Heart right ventricle (tissue), 16 donors: ENCODE measurements at places on chromosomes 16 and 17.
A peak's percentile ranks its signal among the peaks of the same experiment; 100 is the strongest.

GRCh38 chr17:59431601-59432000, 100.1 kb downstream of the YPEL2 start:
- no peak for DNase-seq

DNA sequence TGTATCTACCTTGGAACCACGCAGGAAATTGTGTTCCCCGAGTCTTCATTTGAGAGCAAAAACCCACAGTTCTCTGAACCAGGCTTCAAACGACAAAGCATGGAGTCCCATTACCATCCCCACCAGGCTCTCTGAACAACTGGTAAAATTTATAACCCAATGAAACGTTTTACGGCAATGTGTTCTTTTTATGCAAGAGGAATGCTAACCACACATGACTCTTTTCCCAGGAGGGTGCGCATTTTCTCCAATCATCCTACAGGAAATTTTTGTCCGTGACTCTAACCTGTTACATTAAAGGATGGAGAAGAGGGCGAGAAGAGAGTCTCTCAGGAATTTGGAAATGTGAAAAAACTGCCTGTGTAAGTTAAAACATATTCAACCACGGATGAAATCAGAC, 17.8 kb downstream of the STX8 start:
- DNase-seq, result no peak

GRCh38 chr17:77322514-77323412, 182.0 kb downstream of the SEC14L1 start:
- DNase-seq, result peak; percentile 86

DNA sequence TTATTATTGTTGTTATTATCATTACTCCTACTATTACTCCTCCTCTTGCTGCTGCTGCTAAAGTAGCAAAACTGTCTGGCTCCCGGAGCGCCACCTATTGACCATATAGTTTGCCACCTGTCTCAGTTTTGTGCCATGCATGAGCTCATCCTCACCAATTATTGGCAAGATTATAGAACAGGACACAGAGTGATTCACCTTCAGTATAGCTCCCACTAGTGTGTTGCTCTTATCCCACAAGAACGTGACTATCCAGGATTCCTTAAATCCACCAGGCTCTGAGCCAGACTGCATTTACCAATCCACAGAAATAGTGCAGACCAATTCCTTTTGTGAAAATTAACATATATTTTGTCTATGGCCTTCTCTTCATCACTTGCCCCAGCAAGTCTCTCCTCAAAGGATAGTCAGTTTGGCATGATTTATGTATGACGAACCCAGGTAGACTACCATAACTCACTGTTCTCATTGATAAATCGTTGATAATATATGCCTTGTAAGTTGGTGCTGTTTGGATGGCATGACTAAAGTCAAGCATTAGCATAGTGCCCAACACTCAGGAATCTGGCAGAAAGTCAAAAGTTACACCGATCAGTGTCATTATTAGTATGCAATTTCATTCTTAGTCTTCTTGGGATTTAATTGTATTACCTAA, 405.5 kb upstream of the HSBP1 start:
- DNase-seq, result no peak

GRCh38 chr16:48450367-48450766, 65.2 kb upstream of the SIAH1 start:
- no peak for DNase-seq

DNA sequence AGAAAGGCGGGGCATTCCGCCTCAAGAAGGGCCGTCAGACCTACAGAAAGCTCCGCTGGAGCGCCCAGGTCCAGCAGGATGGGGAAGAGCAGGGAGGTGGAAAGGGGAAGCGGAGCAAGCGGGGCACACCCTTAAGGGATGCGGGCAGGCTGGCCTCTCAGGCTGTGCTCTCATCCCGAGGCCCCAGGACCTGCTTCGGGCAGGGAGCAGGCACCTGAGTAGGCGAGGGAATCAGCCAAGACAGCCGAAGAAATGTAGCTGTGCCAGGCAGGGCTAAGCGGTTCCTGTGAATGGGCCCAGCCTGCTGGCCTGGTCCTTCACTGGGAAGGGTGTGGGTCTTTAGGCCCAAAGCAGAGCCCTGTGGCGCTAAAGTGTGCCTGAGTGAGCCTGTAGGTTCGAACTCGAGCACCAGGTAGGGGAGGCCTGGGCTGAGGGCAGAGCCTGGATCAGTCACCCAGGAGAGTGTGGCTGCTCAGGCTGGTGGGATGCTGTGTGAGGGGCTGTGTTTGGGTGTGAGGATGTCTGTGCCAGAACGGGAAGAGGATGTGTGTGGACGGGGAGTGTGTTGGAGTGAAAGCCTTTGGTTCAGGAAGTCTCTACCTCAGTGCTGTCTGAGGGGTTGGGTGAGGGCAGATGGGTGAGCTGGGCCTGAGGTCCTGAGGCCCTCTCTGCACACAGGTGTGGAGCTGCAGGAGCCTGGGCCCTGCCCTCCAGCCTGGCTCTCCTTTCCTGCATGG, 3.3 kb downstream of the TBX4 start:
- DNase-seq, result no peak

DNA sequence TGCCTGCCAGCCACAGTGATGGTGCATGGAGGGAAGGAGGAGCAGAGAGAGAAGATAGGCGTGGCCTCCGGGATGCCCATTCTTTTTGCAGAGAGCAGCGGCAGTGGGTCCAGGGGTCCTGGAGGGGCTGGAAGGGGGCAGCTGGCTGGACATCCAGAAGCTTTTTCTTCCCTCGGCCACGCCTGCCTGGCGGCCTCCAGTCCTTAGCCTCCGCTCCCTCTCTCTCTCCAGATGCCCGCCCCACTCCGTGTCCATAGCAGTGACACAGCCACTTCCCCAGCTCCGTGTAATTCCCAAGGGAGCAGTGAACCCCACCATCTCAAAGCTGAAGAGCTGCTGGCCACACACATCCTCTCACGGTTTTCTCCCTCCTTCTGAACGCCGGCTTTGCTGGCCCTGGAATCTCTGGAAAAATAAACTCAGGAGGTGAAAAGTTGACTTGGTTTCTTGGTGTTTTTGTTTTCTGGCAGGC, 26.3 kb upstream of the CDC42EP4 start:
- peak; percentile 50 for DNase-seq

GRCh38 chr16:83906683-83907082, 7.8 kb downstream of the MLYCD start:
- DNase-seq, result no peak
